ENCODE measurements at places on chromosomes 12 and 14.

GRCh38 chr12:234891-235415 lies 21.0 kb upstream of the SLC6A12 start:
- DNase-seq, result no peak

- peak; percentile 67 for DNase-seq
Measured at GRCh38 chr12:6606331-6607131, 648 bp downstream of the CHD4 start.

- no peak for DNase-seq
Measured at GRCh38 chr14:77682158-77682553, 25.7 kb downstream of the ALKBH1 start.

DNA sequence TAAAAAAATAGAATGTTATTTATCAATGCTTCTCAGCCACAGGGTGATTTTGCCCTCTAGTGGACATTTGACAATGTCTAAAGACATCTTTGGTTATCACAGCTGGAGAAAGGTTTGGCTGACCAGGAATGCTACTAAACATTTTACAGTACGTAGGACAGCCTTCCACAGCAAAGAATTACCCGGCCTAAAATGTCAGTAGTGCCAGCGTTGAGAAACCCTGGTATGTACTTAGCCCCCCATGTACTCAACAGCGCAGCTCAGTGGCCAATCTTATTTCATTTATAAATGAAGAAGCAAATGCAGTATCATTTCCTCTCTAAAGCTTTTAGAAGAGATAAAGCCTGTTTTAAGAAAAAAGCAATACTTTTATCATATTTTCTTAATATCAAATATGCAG lies 5.8 kb downstream of the MARK3 start:
- DNase-seq, result peak; percentile 34

- peak; percentile 69 for DNase-seq
Measured at GRCh38 chr14:67487937-67488893, at the start of gene TMEM229B. TSS of gene TMEM229B (minus strand) at chr14:67488721. CDS start at chr14:67473923, 14,798 bp downstream.

- no peak for DNase-seq
Measured at GRCh38 chr14:72679141-72679535, 214.8 kb downstream of the DPF3 start.

Data from activated CD4-positive, alpha-beta T cell treated with anti-CD3 and anti-CD28 coated beads, Interleukin-2, amount 50 U/mL, for 48 hours (primary cell).